Activated naive CD8-positive, alpha-beta T cell treated with anti-CD3 and anti-CD28 coated beads for 36 hours (primary cell): ENCODE measurements at places on chromosomes 16 and 17.

DNA sequence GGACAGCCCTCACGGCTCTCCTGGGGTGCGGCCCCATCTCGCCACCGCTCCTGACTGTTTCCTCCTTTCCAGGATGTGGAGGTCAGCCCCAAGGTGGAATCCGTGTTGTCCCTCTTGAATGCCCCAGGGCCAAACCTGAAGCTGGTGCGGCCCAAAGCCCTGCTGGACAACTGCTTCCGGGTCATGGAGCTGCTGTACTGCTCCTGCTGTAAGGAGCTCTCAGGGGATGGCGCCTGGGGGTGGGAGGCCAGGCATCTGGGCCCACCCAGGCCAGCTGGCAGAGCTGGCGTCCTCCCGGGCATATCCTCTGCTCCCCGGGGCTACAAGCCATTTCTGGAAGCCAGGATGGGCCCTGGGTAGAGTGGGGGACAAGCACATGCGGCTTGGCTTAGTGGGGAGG, 13.2 kb downstream of the IL34 start:
- DNase-seq: no peak

DNA sequence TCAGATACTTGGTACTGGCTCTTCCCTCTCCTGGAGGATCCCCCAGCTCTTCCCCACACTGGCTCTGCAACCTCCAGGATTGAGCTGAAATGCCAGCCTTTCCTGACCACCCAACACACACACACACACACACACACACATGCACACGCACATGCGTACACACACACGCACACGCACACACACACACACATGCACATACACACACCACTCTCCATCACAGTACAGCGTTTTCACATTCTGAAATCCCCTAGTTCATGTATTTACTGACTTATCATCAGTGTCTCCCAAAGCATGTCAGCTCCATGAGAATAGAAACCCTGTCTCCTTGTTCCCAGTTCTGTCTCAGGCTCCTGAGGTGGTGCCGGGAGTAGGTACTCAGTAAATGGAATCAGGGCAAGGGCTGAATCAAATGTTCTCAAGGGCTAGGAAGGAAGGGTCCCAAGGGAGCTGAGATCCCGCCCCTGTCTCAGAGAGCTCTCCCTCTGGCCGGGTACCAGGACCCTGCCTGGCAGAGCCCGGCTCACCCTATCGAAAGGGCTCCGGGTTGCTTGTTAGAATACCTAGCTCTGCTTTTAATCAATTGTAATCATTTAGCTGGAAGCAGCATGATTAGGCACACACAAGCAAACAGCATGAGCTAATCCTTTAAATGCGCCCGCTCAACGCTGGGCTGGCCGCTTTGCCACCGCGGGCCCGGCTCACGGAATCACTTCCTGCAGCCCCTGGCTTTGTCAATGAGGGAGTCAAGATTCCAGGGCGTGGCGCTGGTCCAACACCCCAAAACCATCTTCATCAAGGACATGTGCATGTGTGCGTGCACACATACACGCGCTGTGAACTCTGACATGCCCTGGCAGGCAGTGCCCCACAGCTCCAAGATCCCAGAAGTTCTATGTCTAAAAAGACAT, 140.7 kb downstream of the C16orf78 start:
- no peak for DNase-seq

DNA sequence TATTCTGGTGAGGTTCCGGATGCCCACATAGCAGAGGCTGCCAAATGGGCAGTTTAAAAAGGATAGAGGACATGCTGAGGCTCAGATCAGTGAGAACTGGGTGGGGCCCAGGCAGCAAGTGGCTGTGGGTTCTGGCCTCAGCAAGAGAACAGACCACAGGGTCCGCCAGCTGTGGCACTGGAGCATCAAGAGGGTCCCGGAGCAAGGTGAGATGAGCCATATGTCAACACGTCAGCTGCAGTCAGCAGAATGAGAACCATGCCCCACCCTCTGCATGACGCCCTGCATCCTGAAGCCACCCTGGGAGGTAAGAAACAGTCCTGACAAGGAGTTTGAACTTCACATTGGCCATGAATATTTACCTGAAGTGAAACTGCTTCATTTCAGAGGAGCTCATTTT, 20.1 kb upstream of the CCL5 start:
- DNase-seq: no peak

DNA sequence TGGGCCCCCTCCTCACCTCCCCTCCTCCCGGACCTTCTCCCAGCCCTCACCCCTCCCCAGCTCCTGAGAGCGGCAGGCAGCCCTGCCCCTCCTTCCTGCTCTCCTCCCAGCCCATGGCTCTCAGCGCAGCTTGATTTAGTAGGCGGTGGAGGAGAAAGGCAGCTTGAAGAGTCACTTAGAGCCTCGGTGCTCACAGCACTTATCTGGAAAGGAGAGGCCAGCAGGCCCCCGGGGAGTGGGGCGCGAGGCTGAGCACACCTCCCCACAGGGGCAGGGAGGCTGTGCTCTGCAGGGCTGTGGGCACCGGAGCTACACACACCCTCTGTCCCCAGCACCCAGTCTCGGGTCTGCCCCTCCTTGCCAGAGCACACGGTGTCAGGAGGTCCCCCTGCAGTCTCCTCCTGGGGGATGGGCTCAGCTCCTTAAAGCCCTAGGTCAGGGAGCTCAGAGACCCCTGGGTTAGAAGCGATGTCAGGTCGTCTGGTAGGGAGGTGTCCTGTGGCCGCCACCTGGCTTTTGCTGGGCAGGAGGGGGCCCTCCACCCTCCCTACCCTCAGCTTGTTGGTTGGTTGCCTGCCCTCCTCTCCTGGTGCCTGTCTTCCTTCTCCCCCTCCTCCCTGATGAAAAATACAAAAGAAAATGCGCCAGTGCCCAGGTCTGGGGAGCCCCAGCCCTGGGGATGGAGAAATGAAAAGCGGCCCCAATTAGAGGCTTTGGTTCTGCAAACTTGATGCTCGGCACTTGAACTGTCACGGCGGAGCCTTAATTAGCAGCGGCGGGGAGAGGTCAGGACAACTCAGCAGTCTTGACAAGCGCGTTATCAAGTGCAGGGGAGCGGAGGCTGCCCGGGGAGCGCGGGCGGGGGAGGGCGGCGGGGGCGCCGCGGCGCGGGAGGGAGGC, 151.1 kb upstream of the GSE1 start:
- DNase-seq: no peak

- no peak for DNase-seq
These were observed 10.9 kb downstream of the MMP2 start for GRCh38 chr16:55489956-55490265.

DNA sequence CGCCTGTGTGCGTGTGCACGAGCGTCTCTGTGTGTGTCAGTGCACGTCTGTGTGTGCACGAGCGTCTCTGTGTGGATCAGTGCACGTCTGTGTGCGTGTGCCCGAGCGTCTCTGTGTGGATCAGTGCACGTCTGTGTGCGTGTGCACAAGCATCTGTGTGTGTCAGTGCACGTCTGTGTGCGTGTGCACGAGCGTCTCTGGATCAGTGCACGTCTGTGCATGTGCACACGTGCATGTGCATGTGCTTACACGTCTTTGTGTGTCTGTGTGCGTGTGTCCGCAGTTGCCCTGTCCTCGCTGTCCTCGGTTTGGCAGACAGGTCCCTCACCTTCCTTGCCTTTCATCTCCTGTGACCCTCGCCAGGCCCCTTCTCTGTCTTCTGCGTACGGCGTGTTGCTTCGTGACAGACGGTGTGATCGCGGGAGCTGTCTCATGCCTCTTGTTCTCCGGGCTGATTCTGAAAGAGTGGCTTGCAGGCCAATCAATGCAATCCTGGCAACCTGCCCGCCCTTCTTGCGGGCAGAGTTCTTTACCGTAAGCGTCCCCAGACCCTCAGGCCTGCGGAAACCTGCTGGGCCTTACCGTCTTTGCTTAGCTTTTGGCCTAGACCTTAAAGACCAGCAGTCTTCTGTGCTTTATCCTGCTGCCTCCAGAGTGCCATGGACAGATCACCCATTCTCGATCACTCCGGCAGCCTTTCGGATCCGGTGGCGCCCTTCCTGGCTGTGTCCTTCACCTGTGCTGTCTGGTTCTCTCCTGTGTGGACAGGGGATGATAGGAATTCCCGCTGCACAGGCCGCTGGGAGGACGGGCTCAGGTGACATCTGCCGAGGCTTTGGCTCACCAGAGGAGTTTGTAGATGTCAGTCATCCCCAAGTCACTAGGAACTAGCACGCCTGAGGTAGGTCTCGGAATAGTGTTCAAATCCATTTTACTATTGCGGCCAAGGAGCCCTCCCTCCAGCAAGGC, 18.5 kb downstream of the MLYCD start:
- no peak for DNase-seq

DNA sequence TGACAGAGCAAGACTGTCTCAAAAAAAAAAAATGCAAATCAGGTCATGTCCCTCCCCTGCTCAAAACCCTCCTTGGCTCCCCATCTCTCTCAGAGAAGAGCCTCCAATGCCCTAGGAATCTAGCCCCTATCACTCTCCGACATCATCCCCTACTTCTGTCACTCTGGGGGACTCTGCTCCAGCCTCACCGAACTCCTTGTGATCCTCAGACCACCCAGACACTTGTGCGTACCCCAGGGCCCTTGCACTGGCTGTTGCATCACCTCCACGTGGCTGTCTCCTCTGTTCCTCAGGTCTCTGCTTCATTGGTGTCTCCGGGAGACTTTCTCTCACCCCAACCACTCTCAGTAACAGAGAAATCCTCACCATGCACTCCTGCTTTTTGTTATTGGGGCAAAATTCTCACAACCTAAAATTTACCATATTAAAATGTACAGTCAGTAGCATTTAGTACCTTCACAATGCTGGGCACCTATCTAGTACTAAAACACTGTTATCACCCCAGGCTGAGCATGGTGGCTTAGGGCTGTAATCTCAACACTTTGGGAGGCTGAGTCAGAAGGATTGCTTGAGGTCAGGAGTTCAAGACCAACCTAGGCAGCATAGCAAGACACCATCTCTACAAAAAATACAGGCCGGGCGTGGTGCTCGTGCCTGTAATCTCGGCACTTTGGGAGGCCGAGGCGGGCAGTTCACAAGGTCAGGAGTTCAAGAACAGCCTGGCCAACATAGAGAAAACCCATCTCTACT, 15.2 kb downstream of the PLA2G10 start:
- DNase-seq: no peak
